ENCODE measurements at places on chromosomes 1 and 21.

- DNase-seq: no peak
These were observed 236.0 kb downstream of the DISC1 start for GRCh38 chr1:231862611-231863010.

- no peak for DNase-seq
These were observed 45.5 kb downstream of the GRIK3 start for GRCh38 chr1:36988741-36989193.

DNA sequence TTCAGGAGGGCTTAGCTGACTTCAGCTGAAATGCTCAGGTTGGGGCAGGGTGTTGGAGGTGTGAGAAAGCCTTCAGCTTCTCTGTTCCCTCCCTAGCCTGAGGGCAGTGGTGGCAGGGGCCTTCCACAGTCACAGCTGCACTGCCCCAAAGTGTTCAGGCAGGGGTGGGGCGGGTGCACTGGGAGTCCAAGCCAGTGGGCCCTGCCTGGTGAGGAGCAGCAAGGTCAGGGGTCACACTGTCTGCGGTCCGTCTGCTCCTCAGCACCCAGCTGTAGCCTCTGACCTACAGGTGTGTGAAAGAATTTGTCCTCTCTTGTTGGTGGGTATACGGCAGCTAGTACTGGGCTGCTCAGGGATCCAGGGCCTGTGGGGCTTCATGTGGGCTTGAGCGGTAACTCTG lies 490.4 kb upstream of the NCAM2 start:
- DNase-seq: no peak

- peak; percentile 51 for DNase-seq
These were observed 27.5 kb upstream of the SLC44A3 start for GRCh38 chr1:94792473-94793295.

DNA sequence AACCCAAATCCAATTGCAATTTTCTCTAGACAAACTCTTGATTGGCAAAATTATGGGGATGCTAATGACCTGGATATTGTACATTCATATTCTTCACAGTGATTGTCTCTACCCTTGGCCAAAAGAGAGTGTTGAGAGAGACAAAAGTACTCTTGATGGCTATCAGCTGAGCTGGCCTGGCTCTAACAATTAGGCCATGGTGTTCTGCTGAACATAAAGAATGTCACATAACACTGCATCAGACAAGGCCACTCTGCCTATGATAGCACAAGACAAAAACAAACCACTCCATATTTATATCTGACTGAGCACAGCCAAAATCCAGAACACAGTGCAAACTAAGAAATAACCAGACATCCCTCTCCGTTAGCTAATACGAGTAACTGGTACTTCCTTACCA lies 101.7 kb downstream of the ADAMTS1 start:
- no peak for DNase-seq

DNA sequence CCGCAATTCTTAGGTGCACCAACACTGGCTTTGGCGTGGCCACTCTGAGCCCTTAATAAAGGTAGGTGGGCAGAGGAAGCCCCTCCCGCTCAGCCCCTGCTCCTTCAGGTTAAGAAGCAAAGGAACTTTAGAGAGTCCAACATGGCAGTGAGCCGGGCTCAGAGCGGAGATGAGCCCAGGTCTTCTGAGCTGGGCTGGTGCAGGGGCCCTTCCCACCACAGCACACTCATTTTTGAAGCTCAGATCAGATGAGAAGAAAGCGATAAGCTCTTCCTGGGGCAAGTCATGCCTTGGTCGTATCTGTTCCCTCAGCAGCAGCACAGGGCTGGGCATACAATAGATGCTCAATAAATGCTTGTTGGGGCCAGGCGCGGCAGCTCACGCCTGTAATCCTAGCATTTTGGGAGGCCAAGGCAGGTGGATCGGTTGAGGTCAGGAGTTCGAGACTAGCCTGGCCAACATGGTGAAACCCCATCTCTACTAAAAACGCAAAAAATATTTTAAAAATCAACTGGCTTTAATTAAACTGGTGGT lies 51.1 kb upstream of the TARDBP start:
- DNase-seq: no peak

DNA sequence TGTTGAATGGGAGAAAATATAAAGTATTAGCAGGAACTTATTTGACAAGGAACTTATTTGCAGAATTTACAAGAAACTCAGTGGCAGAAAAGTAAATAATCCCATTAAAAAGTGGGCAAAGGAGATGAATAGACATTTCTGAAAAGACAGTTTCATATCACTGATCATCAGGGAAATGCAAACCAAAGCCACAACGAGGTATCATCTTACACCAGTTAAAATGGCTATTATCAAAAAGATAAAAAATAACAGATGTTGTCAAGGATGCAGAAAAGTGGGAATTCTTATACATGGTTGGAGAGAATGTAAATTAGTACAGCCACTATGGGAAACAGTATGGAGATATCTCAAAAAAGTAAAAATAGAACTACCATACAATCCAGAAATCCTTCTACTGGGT lies 61.0 kb downstream of the SYT14 start:
- DNase-seq: no peak

GRCh38 chr1:155008015-155008941 lies 5.7 kb downstream of the ZBTB7B start:
- no peak for DNase-seq

DNA sequence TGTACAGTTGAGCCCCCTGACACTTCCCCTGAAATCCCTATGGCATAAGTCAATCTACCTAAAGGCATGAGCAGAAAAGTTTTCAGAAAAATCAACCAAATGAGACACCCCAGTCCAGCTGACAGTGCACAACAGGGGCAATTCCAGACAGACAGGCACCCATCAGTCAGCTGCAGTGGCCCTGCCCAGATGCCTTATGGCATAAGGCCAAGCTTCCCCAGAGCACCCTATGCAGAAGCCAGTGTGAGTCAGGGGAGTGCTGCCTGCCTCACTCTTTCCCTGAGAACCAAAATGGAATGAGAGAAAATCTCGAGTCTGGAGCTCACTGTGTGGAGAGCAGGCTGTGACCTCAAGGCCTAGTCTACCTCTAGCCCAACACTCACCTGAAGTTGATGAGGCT lies 38.1 kb downstream of the MRAP start:
- no peak for DNase-seq

GRCh38 chr1:35885961-35886558 lies 3.1 kb downstream of the AGO1 start:
- DNase-seq: no peak

DNA sequence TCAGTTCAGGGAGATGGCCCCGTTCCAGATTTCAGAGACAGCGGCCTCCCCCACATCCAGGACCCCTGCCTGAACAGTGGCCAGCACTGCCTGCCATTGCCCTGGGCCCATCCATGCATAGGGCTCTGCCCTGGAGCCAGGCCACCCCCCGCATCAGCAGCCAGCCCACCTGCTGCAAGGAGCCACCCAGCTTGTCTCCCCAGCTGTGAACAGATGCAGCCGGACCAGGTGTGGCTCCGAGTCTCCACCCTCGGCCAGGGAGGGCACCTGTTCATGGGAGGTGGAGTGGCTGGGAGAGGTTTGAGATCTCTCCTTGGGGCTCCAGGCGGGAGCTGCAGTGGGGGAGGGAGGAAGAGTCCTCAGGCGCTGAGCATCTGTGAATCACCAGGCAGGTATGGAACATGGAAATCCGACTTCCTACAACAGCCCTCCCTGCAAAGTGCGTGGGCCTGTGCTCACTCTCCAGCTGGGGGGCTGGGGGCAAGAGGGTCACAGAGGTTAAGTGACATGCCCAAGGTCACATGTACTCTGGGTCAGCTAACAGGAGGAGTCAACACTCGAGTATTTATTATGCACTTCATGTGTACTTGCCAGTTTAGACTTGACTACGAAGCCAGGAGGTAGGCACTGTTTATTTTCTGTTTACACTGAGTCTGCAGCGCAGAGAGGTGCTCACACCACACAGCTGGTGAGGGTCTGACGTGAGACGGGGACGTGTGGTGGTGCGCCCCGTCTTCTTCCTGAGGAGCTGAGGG lies 4.8 kb upstream of the HES5 start:
- DNase-seq: no peak

DNA sequence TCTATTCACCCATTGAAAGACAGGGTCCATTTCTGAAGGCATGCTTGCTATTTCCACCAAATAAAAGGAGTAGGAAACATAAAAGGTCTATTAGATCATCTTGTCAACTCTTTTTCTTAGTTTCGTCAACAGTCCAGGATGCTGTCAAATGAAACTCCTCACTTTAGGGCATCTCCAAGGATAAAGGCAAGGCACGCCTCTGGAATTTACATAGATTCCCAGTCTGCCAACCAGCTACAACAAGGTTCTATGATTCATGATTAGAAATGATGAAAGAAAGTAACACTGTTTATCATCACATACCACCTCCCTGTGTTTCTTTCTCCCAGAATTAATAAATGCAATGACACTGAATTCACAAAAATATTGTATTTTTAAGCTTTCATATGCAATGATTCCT lies 636.3 kb downstream of the LTN1 start:
- DNase-seq: no peak

- no peak for DNase-seq
These were observed 3.0 kb upstream of the TMEM52 start for GRCh38 chr1:1921901-1922701.

DNA sequence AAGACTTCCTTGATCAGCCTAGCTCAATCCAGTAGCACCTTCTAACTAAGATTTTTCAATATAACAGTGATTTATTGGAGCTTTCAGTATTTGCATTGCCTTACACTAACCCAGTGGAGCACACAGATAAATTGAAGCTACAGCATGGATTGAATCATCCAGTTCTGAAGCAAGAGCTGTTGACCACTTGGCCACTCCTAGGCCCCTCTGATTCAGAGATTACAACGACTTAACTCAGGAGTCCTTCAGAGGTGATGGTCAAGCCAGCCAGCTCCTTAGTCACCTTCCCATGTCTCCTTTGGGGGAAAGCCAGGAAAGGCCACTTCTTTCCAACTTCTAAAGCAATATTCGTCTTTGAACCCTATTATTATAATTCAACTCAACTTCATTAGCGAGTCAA lies 151.8 kb downstream of the TENT5C start:
- no peak for DNase-seq

- no peak for DNase-seq
These were observed 227.1 kb downstream of the TOMM20 start for GRCh38 chr1:234901491-234902049.

DNA sequence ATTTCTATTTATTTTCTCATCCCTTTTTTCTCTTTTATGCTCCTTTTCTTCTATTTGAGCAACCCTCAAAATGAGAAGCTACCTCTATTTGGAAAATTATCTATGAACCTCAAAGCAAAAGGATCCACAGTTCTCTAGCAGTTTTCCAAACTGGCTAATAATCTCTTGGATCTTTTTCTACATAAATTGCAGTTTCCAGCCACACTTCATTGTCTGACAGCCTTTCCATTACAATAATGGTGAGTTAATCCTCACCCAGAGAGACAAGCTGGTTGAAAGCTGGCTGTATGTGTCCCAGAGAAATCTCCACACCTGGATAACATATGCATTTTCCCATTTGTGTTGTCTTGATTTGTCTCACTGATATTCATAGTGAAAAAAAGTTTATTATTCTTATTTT lies 16.5 kb upstream of the HSD17B7 start:
- DNase-seq: no peak

DNA sequence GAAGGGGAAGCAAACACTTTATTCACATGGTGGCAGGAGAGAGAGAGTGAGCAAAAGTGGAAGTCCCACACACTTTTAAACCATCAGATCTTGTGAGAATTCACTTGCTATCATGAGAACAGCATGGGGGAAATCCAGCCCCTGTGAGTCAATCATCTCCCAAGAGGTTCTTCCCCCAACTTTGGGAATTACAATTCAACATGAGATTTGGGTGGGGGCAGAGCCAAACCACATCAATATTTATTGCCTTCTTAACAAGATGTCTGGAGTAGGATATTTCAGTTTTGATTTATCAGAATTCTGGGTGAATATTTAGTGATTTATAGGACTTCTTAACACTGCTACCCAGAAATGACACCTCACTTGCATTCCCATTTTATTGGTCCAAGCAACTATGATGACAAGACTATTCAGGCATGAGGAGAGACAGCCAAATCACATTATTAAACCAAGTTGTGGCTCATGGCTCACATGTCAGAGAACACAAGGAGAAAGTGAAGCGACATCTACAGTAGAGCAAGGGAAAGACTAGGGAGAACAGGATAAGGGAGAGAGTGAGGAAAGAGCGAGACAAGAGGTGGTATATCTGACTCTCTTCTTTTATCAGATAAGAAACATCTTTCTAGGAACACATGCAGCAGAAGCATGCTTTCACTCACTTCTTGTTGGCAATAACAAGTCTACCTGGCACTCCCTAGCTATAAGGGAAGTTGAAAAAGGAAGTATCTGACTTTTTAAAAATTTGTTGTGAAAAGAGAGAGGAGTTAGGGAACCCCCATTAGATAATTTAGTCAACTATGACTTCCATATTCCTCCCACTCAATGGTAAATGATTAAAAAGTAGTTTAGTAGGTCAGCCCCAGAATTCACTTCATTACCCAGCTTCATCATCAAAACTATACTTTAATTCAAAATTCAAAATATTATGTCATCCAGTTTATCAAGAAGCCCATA lies 36.6 kb upstream of the PTPRC start:
- no peak for DNase-seq

- DNase-seq: no peak
These were observed 348.5 kb upstream of the VAMP3 start for GRCh38 chr1:7422561-7422960.

DNA sequence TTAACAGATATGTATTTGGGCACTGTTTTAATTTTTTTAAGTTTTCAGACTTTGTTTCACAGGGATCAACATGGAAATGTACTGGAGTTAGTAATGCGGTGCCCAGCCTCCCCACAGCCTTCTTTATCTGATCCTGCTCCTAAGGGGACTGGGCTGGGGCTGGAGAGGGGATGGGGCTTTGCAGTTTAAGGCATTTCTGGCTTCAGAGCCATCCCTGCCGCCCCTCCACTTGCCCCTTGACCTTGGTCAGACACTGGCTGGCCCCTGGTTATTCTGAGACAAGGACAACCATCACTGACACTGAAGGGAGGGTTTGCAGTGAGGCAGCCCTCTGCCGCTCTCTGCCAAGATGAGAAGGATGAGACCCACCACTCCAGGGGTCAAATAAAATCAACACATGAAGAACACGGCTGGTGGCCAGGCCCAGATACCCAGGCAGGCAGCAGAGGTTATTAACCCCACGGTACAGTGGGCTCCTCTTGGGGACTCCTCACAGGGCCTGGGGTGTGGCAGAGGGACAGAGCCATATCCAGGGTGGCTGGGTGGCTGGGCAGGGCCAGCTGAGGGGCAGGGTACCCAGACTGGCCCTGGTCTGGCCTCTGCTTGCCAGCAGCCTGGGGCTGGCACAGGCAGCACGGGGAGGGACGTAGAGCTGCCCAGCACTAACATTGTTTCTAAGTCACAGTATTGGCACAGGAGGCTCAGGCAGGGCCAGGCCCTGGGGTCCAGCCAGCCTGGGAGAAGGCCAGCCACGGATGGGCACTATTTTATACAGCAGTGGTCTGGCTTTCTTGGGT lies 7.2 kb upstream of the UBE2U start:
- DNase-seq: no peak

Measured in GM13977 (cell line).